ENCODE measurements at places on chromosomes 5 and 9.

DNA sequence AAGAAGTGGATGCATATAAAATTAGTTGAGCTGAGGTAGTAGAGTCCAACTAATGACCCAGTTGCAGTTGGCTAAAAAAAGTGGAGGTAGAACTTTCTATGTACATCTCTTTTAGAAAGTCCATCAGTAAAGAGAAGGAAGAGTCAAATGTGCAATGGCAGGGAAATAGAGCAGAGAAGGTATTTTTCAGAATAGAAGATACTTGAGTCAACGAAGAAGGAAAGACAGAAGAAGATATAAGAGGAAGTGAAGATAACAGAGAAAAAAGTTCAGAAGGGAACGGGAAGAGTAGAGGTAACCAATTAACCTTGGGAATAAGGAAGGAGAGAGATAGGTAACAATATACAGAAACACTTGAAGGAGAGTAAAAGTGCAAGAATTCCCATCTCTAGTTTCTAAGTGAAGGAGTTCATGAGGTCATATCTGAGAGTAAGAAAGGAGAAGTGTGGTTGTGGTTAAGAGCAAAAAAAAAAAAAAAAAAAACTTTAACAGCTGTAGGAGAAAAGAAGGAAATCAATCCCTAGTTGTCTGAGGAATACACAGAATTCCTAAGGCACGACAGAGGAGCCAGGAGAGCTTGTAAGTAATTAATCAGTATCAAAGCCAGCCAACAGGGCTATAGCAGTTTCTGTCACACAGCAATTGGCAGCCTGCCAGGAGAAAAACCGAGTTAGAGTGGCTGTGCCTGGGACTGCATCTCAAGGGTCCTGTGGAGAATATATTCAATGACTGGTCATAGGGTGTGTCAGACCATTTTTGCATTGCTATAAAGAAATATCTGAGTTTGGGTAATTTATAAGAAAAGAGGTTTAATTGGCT is 61.0 kb downstream of the ARL15 start:
- DNase-seq: peak; percentile 20

- no peak for DNase-seq
Measured at GRCh38 chr5:123721675-123722276, 209.8 kb downstream of the CSNK1G3 start.

DNA sequence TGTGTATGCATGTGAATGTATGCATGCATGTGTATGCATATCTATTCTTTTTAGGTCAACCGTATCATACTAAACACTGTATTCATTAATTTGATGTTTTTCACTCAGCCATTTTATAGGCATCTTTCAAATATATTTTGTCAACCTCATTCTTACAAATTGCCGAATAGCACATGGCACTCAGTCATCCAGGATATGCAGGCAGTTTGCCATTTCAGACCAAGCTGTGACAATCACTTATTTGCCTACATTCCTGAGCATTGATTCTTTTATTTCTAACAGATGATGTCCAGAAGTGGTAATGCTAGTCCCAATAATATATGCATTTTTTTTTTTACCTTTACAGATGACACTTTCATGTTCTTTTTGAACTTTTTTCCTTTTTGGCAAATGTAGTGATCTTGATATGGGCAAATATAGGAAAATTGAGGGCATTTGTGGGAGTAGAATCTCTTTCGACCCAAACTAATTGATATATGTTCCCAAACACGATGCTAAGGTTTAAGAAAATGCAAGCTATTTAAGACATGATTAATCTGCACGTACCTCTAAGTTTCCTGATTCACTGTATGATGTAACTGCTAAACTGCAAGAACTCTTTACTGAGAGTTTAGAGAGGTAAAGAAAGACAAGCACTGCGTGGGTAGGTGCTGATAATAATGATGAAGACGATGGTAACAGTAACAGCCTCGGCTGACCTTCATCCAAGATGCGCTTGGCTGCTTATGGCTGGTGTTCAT is 153.9 kb upstream of the DAP start:
- no peak for DNase-seq

GRCh38 chr5:71960195-71960594 is 147.1 kb upstream of the MAP1B start:
- DNase-seq: no peak

DNA sequence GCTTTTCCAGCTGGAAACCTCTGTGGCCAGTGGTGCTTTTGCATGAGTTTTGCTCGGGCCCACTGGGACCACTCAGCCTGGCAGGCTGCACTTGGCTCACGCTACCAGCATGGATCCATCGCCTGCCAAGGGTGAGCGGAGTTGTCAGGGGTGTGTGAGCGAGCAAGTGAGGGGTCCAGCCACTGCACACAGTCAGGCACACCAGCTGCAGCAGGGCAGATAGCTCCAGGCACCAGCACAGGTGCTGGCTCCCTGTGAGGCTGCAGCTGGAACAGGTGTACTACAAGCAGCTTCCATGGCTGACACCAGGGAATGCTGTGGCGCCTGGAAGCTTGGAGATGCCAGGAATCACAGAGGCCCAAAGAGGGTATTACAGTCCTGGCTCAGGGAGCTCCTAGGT is 391.2 kb upstream of the SGCD start:
- no peak for DNase-seq

DNA sequence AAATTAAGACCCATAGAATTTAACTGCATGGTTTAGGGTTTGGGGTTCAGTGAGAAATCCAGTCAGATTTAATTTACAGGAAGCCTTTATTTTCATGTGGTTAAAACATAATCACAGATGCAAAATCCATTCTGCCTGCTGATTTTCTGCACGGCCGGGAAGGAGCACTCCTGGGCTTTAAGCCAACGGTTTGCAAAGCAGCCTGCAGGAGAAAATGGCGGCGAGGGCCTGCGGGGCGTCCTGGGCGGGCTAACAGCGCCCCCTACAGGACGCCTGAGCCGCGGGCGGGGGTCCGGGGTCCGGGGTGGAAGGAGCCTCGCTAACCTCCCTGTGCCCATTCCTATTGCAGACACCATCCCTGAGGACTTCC is 47.6 kb downstream of the THBS4 start:
- DNase-seq: peak; percentile 41

DNA sequence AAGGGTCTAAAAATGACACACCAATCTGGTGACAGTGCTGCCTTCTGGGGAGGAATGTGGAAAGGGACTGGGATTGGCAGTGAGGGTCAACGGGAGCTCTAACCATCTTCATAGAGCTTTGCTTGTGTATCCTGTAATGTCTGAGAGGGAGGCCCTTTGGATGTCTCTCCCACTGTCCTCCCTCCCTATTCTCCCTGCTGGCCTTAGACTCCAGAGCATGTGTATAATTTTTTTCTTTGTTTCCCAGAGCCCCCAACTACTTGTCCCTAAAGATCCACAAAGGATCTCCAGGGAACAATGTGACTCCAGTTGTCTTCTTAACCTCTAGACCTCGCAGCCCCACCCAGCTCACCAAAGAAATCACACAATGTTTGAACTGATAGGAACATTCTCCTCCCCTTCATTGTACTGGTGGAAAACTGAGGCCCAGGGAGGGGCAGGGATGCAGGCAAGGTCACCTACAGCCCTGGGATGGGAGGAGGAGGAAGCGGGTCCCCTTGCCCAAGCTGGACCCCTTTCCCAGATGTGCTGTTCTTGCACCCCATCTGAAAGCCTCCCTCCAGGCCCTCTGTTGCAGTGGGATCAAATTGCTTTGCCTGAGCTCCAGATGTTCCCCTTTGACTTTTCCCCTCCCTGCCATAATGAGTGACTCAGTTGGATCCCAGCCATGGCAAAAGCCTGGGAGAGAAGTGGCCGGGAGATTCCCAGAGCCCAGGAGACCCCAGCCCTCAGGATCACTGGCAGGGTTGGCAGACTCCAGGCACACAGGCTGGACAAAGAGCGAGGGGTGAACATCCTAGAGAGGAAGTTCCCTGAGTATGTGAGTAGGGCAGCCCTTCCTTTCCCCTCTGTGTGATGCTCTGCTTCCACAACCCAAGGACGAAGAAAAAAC is 21.8 kb downstream of the SPARC start:
- DNase-seq: peak; percentile 88

- DNase-seq: no peak
Measured at GRCh38 chr5:39055768-39056398, 18.3 kb downstream of the RICTOR start.

DNA sequence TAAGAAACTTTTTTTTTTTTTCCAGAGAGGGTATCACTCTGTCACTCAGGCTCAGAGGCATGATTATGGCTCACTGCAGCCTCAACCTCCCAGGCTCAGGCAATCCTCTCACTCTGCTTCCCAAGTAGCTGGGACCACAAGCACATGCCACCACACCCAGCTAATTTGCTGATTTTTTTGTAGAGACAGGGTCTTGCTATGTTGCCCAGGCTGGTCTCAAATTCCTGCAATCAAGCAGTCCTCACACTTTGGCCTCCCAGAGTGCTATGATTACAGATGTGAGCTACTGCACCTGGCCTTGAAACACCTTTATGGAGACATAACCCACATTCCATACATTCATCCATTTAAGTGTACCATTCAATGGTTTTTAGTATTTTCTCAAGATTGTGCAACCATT is 23.7 kb upstream of the CCDC180 start:
- no peak for DNase-seq

DNA sequence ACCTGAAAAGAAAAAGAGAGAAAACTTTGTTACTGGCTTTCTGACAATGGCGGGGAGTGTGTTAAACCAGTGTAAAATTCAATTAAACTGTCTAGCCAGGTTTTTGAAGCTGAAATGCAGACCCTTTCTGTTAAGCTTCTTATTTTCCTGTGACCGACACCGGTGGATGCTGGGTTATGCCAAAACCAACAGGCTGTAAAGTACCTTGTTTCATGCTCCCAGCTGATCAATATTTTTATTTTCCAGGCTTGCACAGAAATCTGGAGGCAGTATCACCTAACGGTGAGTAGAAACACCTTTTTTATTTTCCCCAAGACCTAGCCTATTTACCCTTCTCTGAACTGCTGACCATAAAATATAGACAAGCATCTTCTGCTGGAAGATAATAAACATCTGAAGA is 94.9 kb upstream of the GRHPR start:
- DNase-seq: no peak

GRCh38 chr9:113299800-113300292 is 3.3 kb downstream of the RNF183 start:
- DNase-seq: no peak

GRCh38 chr9:121071756-121072421 is 2.9 kb upstream of the CNTRL start:
- peak; percentile 13 for DNase-seq

GRCh38 chr9:115264313-115264712 is 146.4 kb upstream of the TNC start:
- DNase-seq: no peak

DNA sequence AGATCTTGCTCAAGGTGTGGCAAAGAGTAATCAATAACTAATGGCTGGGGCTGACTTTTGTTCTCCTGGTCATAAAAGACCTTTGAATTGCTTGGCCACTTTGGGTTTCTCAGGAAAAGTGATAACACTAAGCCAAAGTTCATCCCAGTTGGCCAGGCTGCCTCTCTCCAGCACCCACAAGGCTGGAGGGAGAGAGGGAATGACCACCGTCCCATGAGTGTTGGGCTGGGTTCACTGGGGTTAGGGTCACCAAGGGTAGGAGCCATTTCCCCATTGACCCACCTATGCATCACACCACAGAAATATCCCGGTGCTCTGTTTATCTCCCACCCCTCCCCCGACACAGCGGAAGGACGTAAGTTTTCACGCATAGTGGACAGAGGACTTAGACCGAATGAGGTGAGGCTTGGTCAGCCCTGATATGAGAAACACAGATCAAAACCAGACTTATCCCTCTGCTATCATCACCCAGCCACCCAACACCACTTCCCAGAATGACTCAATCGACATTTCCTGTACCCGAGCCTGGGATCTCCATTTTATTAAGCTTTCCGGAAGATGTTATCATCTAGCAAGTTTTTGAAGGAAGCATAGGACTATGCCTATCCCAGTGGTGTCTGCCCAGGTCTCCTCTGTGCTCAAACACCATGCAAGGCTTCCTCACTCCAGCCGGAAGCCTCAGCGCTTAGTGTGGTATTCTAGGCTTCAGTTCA is 27.0 kb upstream of the PPARGC1B start:
- no peak for DNase-seq

DNA sequence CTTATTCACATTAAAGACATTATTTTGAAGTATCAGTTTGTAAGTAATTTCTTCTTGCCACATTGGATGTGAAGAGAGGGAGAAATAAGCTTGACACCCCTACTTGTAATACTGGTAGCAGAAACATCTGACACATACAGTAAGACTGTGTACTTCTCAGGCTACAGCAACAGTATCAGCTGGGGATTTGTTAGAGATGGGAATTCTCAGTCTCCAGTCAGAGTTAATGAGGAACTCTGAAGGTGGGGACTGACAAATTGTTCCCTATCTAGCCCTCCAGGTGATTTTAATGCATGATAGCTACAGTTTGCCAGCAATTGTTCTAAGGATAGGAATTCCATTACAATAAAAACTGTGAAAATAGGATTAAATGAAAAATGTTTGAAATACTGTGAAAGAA is 524.8 kb downstream of the PRR16 start:
- DNase-seq: peak; percentile 1

DNA sequence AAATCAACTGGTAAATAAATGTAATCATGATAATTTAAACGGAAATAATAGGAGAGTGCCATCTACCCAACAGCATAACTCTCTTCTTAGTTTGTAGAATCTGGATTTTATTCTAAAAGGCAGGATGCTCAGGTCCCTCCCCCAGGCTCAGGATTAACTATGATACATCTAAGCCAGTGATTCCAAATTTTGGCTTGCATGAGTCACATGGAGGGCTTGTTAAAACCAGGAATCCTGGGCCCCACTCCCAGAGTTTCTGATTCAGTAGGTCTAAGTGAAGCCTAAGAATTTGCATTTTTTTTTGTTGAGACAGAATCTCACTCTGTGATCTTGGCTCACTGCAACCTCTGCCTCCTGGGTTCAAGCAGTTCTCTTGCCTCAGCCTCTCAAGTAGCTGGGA is 62.3 kb upstream of the ZFR start:
- no peak for DNase-seq

- DNase-seq: no peak
Measured at GRCh38 chr5:171703146-171703545, 82.5 kb upstream of the SMIM23 start.

DNA sequence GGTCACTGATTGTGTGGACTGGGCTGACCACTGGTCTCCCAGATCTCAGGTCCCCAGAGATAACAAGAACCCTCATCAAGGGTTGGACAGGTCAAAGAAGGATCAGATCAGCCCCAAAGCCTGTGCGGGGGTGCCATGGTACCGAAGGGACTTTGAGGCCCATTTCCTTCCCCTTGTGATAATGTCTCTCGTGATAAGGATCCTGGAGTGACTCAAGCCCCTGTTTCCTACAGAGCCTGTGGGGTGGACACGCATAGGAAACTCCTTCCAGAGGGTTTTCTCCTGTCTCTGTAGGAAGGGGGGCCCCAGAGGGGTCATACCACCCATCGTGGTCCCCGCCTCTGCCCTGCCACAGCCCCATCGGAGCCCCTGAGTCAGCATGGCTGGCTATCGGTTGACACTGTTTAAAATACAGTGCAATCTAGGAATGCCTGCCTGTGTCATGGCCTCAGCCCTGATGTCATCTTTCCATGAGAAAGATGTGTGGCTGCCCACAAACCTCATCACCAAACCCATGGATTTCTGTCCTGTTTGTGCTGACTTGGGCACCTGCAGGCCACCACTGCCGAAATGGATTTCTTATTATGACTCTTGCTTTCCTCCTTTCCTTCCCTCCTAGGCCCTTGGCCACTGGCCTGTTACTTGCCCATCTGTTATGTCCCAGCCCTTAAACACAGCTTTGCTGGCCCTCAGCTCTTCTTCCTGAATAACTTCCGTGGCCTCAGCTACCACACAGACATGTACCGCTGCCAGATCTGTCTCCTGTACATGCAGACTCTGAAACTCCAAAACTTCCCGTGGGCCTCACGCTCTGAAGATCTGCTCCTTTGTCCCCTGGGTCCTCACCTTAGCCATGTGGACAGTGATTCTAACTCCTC is 2.9 kb upstream of the CSF2 start:
- DNase-seq: peak; percentile 66

Data from mesenchymal stem cell (in vitro differentiated cells and primary cell).